ENCODE measurements at places on chromosomes 12 and 14.

DNA sequence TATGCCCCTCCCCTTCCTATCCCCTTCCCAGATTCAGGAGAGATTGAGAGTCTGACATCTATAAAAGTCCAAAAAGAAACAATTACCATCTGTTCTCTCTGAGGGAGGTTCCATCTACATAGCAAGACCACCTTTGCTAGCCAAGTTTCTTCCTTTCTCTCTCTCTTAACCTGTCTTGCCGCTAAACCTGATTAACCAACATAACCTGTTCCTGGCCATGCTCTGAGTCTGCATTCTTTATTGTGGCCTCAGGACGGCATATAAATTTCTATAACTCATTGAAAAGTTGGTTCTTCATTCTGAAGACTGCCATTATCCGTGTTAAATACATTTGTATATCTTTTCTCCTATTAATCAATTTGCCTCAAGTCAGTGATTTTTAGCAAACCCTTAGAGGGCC lies 594.0 kb downstream of the KCNH5 start:
- no peak for DNase-seq

DNA sequence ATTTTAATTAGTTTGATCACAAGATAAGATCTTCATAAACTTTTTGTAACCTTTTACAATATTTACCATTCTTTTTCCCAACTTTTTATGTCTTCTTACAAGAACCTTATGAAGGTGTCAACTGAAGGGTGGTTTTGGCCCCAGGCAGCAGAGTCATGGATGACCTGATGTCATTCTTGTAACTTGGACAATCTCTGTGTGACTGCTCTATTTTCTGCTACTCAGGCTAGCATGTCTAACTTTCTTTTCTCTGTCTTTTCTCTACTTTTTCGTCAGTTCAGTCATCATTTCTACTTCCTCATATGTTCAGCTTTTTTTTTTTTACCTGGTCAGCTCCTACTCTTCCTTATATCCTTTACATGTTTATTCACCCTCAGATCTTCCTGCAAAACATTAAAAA lies 150.7 kb upstream of the PTPRQ start:
- DNase-seq = no peak

GRCh38 chr14:77339407-77339806 lies 18.6 kb downstream of the GSTZ1 start:
- no peak for DNase-seq

DNA sequence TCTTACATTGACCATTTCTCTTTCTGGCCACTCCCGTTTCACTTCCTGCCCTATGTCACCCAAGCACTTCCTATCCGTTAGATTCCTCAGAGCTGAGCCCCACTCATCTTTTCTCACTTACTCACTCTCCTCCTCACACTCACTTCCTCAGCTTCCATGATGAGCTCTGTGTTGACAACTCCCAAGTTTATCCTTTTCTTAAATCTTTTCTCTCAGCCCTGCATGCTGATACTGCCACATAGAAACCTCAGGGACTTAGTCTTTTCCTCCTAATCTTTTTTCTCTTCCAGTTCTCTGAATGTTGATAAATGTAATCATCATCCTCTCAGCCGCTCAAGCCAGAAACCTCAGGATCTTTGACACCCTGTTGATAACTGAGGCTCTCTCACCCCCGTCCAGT lies 99.6 kb downstream of the ANO6 start:
- DNase-seq = no peak

DNA sequence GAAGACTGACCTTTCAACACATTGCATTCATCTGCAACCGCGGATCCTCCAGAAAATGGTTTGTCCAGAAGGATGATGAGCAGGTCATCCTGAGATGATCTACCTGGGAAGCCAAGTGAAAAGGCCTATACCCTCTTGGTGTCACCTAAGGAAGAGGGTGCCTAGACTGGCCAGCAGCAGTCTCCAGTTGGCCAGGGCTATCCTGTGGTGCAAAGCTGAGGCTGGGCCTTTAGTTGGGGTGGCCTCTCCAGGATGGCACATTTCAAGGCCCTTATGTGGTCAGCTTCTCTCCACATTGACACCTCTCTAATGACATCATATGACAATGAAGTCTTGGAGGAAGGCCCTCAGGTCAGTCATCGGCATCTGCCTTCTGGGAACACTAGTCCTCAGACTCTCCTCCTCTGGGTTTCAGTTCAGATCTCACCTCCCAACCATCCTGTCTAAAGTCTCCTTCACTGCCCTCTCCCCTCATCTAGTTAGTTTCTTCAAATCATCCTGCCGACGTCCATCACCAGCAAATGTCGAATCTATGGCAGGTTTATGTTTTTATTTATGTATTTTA lies 3.3 kb upstream of the SLC22A17 start:
- no peak for DNase-seq

DNA sequence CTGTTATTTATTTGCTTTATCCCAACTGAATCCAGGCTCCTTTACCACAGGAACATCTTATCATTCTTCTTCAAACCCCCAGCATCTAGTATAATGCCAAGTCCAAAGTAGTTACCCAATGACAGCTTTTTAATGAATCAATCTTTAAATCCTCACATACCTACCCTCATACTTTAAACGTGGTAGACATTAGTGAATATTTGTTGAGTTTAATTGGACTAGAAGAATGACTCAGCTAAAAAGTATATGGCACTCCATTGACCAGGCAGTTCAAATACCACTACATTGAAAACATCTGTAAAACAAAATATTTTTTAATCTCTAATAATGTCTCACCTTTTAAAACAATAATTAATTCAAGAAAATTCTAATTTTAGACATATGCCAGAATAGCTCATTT lies 98.1 kb downstream of the ZFC3H1 start:
- no peak for DNase-seq

- DNase-seq = no peak
Measured at GRCh38 chr14:79680087-79680486, 531.2 kb downstream of the DIO2 start.

Measured in activated effector memory CD4-positive, alpha-beta T cell treated with anti-CD3 and anti-CD28 coated beads, Interleukin-2, amount 50 U/mL, for 16 hours (primary cell).